ENCODE measurements at places on chromosomes 11 and 22.

GRCh38 chr11:32576456-32576855 is 7.2 kb upstream of the EIF3M start:
- DNase-seq: no peak

DNA sequence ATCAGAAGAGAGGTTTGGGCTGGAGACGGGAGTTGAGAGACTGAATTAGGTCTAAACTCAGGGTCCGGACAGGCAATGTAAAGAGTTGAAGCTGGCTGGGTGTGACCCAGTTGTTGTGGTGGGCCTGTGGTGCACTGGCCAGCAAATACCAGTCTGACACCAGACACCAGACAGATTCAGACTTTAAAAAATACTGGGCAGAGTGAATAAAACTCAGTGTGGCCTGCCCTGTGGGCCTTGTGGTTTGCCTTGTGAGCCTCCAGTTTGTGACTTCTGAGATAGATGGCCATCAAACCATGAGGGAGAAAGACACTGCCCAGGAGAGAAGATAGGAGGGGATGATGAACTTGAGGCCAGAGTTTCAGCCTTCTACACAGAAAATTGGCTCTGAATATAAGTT is 25.8 kb downstream of the RCN1 start:
- DNase-seq: no peak

GRCh38 chr11:111946499-111946898 is 9.4 kb downstream of the DIXDC1 start:
- DNase-seq: no peak

DNA sequence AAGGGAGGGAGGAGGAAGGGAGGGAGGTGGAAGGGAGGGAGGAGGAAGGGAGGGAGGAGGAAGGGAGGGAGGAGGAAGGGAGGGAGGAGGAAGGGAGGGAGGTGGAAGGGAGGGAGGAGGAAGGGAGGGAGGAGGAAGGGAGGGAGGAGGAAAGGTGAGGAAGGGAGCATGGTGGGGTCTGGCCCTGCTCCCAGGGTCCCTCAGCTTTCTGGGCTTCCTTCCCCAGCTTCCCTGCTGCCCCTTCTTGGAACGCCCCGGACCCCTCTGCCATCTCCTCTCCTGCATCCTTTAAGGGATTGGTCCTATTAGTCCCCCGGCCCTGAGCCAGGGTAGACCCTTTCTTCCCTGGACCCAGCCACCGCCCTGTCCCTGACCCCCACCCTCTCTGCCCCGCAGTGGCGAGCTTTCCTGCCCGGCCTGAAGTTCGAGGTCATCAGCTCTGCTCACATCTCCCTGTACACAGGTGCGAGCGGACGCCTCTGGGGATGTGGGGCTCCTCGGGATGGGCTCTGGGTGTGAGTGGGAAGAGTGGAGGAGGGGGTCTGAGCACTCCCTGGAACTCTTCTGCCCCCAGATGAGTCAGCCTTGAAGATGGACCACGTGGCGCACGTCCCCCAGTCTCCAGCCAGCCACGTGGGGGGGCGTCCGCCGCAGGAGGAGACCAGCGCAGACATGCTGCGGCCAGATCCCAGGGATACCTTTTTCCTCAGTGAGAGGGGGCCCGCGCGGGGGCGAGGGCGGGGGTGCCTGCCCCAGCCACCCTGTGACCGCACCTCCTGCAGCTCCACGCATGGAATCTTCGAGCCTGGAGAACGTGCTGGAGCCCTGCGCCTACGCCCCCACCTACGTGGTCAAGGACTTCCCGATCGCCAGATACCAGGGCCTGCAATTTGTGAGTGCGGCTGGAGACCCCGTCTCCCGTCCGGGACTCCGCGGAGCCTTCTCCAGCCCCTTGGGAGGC is 6.0 kb downstream of the B4GALNT4 start:
- no peak for DNase-seq

DNA sequence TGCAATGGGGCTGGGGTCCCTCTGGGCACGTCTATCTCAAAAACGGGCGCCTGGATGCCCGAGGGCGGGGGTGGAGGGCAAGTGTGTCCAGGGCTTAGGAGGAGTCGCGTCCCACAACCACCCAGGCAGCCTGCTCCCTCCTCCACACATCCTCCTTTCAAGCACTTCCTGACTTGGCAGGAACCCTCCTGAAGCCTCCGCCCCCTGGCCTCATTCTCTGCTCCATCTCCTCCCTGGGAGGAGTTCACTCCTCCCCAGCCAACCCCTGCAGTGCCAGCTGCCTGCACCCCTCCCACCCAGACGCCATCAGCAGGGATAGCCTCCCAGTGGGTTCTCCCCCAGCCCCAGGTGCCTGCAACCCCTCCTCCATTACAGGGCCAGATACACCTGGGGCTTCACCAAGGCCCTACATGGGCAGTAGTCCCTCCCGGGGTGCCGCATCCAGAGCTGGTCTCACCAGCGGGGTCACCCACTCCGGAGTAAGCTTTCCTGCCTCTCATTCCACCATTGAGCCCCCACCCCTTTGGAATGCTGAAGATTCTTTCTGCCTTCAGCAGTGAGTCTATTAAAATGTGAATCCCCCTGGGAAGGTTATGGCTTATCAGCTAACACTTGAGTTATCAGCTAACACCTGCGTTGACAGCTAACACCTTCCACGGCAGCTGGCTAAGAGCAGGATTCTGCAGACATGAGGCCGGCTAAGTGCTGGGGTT is 24.4 kb downstream of the RTN4R start:
- DNase-seq: peak; percentile 47

- DNase-seq: no peak
Observed at GRCh38 chr11:20351751-20352262, 11.7 kb upstream of the HTATIP2 start.

DNA sequence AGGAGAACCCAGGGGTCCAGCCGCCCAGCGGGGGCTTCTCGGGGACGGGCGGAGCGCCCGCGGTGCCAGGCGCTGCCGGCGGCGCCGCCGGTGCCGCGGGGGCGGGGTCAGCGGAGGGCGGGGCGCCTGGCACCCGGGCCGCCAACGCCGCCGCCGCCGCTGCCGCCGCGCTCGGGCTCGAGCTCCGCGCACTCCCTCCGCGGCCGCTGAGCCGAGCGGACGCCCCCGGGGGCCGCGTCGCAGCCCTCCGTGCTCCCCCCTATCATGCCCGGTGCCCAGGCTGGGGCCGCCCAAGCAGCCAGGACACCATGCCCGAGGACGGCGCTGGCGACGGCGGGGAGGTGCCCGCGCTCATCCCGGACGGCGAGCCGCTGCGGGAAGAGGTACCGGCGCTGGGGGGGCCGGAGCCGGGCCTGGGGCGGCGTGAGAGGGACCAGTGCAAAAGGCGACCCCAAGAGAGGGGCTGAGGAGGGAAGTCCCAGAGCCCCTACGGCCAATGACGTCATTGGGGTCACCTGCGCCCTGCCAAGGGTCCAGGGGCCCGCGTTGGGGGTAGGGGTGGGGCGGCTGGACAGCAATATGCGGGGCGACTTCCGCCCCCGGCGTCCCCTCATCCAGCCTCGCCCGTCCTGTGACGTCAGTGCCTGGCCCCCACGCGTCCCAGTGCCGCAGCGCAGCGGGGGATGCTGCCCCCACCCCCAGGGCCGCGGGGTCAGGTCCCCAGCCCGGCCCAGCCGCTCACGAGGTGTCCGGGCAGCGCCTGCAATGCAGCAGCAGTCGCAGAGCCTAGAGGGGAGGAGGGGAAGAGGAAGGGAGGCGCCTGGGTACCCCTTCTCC is at the start of gene TMEM151A:
Gene TMEM151A (plus strand): TSS at position 189 of the 837 bp plus-strand sequence. CDS start 120 bp downstream, at position 309.
- DNase-seq: no peak

DNA sequence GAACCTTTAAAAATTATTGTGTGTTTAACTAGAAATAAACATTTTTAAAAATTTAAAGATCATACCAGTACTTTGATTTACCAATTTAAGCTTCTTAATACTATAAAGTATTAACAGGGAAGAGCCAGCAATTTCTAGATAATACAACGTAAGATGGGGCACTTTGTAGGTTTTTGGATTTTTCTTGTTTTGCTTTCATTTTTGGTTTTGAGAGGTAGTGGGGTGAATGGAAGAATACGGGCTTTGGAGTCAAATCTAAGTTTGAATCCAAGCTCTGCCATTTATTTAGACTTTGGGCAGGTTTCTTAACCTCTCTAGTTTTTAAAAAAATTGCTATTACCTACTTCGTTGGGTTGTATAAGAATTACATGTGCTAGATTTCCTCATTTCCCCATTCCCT is 44.9 kb downstream of the CSTPP1 start:
- no peak for DNase-seq

DNA sequence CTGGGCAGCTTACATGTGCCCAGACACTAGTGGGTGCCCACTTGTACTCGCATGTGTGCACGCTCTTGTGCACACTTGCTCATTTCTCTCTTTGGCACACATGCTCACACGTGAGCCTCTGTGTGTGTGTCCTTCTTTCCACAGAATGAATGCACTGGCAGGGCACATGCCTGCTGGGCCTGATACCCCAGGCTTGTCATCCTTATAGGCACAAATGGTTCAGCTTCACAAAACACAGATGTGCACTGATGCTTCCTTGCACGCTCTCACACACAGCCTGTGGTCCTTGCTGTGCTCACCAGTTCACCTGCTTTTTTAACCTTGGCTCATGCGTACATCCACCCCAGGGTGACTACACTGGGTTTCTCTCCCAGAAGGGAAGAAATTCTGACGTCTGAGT is 174.8 kb downstream of the BUD13 start:
- no peak for DNase-seq

DNA sequence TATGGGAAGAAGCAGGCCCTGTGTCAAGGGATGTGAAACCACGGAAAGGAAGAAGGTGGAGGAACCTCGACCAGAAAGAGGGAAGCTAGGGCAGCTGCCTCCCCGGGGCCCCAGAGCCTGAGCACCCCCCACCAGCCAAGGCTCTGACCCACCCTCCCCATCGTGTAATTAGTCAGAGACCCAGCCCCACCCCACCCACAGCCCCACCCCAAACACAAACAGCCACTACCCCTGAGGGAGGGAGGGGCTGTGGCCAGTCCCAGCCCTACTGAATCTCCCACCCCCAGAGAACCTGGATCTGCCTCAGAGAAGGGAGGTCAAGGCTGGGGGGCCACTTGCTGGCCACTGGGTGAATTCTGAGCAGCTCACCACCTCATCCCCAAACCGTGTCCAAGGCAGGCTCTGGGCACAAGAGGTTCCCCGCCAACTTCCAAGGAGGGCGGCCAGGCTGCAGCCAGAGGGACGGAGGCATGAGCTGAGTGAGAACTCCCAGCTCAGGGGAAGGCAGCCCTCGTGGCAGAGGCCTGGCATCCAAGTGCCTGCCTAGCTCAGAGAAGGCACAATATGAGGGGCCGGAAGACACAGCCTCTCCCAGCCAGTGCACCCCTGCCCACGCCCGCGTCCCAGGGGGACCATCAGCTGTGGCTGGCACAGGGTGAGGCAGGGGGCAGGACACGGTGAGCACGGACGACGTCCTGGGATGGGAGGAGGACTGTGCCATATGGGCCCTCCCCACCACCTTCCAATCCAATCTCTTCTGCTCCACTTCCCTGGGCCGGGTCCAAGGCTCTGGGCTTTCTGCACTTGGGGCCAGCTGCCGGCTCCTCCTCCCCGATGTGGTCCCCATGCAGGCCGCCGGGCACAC is 2.7 kb downstream of the PLXNB2 start:
- DNase-seq: no peak

DNA sequence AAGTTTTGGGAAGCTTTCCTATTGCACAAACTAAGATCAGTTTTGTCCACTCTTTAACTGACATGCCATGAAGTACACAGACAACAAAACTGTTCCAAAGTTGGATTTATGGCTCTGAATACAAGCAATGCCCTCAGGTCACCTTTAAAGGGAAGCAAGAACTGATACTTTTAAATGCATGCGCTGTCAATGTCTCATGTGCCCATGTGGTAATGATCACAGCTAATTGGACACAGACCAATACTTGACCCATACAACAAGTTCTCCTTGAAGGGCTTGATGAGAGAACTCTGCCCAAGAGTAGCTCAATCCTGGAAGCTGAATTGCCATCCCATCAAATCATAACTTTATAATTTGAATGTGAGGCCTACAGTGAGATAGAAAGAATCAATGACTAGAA is 624.9 kb downstream of the ETS1 start:
- DNase-seq: no peak

DNA sequence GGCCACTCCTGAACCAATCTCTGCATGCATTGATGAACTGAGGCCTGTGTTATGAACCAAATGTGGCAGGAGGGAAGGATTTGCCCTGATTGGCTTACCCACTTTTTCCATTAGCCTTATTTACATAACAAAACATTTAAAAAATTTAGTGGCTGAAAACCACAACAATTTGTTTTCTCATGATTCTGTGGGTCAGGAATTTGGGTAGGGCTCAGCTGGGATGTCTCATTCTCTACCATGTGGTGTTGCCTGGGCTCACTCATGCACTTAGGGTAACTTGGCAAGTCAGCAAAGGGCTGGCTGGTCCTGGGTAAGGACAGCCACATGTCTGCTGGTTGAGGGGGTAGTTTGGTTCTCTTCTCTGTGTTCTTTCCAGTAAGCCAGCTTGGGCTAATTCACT is 35.1 kb upstream of the CYP2R1 start:
- DNase-seq: no peak

- no peak for DNase-seq
Observed at GRCh38 chr11:123125169-123125568, 63.2 kb upstream of the HSPA8 start.

DNA sequence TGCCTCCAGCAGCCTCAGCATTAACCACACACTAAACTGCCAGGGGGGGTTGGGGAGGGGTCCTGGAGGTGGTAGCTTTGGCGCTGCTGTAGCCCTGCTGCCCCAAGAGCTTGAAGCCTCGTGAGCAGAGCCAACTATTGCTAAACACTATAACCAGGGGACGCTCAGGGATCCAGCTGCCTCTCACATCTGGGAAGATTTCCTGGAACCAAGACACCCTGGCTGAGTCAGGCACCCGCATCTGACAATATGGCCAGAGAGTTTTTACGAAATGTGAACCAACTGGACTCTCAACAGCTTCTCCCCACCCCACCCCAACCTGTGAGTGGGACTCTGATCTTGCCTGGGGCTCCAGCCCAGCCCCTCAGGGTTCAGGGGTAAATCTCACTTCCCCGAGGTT is 14.3 kb downstream of the C1QTNF6 start:
- no peak for DNase-seq

DNA sequence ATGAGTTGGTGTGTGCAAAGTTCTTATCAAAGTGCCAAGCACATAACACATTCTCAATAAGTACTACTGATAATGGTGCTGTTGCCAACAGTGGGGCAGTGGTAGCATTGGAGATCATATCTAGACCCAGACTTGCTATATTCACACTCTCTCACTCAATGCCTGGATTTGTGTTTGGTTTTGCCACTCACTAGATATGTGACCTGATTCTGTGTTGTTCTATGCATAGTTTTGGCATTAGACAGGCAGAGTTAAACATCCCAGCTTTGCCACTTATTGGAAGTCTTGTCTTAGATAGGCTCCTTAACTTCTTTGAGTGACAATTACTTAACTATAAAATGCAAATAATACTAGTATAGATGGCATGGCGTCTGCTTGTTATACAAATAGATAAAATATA is 642.6 kb upstream of the CCDC179 start:
- DNase-seq: no peak

DNA sequence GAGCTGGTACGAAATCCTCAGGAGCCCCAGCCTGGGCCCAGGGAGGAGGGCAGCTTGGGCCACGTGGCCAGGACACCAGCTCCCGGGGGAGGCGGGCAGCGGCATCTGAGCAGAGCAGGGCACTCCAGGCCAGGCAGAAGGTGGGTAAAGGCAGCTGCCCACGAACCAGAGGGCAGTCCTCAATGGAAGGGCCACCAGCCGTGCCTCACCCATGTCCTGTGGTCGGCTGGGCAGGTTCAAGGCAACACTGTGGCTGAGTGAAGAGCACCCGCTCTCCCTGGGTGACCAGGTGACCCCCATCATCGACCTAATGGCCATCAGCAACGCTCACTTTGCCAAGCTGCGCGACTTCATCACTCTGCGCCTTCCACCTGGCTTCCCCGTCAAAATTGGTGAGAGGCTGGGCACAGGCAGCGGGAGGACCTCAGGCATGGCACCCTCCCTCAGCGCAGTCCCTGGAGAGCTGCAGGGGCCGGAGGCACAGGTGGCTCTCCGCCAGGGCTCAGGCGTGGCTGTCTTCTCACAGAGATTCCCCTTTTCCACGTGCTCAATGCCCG is 2.5 kb upstream of the SSH3 start:
- no peak for DNase-seq
